ENCODE measurements at places on chromosomes 5 and 9.

DNA sequence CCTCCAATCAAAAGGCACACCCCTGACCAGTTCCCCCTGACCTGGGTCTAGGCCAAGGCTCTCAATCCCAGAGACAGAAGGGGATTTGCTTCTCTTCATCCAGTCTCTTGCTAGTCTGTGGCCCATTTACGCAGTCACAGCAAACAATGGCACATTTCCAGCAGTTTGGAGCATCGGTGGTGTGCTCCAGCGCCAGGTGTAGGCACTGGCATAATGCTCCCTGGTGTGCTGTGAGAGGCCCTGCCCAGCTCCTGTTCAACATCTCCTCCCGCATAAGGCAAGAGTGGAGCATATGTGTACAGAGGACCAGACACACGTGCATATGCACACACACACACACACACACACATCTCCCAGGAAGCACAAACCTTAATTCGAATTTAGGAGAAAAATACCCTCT, 79.5 kb upstream of the ERCC6L2 start:
- DNase-seq: no peak

GRCh38 chr9:83681490-83681889, 26.3 kb downstream of the UBQLN1 start:
- DNase-seq: no peak

DNA sequence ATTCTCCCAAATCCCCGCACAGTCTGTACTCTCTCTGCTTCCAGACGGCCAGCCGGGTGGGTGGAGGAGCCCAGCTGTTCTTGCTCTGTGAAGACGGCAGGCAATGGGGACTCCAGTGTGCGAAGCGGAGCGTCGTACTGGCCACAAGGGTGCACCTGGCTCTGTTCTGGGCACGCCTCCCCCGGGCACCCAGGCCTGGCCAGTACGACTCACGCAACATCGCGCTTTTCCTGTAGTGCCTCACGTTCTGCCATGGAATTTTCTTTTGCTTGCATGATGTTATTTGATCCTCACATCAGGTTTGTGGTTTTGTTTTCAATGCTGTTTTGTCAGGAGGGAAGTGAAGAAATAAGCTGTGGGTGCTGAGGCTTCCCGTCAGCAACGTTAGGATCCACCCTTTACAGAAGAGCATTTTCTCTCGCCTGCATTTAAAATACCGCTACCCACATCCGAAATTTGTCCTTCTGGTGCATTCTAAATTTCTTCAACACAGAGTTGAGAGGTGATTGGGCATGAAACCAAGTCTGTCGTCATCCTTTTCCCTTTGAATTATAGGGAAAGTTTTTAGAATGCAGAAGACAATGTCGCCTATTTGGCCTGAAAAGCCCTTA, 311.7 kb downstream of the TRIM36 start:
- DNase-seq: no peak

DNA sequence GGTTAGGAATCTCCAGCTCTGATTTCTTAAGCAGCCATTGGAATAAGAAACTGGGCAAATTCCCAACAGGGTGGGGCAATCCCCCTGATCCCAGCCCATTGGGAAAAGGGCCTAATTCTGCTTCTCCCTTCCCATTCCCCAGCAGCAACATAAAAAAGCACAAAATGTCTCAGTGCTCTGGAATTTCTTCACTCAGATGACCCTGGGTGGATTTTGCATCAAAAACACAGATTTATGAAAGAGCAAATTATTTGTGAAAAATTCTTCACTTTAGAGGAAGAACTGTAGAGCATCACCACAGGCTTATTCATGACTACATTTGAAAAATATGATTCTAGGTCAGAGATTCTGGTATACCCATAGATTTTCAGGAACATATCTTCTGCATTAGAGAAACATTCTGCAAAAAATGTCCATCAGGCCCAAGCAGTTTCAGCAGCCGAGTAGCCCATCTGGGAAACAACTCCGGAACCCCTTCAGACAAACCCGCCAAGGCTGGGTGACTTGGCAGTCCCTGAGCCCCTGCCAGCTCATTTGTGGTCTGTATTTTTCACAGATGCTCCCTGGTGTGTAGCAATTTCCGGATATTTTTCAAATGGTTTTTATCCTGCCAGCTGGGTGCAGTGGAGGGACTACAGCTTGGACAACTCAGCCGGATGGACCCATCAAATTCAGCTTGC, 102.1 kb upstream of the RANBP3L start:
- no peak for DNase-seq

DNA sequence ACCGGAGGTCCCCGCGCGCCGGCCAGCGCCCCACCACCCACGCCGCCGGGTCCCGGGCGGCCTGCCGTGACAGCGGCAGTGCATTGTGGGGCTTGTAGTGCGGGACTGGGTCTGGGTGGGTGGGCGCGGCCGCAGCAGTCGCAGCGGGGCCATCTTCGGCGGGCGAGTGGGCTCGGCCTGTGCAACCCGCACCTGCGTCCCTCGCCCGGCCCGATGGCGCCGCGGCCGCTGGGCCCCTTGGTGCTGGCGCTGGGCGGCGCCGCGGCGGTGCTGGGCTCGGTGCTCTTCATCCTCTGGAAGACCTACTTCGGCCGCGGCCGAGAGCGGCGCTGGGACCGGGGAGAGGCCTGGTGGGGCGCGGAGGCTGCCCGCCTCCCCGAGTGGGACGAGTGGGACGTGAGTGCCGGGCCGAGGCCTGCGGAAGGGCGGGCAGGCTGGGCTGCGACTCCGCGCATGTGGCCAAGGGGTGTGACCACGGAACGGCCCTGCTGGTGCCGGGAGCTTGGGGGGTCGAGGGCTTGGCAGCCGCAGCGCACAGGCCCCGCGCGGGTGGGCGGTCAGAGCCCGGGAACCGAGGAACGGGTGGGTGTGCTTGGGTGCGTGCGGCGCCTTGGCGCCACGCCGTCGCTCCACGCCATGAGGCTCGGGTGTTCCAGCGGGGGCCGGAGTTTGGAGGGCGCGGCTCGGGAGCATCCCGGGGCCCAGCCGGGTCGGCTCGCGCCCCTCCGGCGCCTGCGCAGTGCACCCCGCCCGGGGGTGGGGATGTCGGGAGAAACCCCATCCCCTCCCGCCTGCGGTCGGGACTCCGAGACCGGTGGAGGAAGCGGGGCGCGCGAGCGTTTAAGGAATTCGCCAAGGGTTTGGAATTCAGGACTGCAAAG, at the start of gene ARL10:
ARL10 (plus strand) TSS at position 137 of the 881 bp plus-strand sequence; CDS start at position 214, 77 bp downstream.
- peak; percentile 87 for DNase-seq

Measured in osteocyte (in vitro differentiated cells).